ENCODE measurements at places on chromosomes 5 and 9.

DNA sequence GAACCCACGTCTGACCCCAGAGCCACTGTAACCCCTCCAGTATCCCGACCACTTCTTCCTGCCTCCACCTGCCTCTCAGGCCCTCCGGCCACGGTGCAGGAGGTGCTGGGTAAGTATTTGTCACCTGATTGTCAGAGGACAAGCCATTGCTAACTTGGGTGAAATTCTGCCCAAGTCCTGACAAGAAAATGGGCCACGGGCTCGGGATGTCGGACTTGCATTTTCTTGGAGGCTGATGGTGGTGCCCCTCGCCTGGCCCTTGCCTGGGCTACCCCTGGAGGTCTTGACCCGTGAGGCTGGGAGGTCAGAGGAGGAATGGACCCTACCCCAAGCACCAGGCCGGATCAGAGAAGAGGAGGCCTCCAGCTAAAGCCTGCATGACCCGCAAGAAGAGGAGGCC, 149.7 kb upstream of the COL5A1 start:
- no peak for DNase-seq

- DNase-seq, result no peak
Measured at GRCh38 chr9:32497921-32498320, 28.1 kb downstream of the RIGI start.

DNA sequence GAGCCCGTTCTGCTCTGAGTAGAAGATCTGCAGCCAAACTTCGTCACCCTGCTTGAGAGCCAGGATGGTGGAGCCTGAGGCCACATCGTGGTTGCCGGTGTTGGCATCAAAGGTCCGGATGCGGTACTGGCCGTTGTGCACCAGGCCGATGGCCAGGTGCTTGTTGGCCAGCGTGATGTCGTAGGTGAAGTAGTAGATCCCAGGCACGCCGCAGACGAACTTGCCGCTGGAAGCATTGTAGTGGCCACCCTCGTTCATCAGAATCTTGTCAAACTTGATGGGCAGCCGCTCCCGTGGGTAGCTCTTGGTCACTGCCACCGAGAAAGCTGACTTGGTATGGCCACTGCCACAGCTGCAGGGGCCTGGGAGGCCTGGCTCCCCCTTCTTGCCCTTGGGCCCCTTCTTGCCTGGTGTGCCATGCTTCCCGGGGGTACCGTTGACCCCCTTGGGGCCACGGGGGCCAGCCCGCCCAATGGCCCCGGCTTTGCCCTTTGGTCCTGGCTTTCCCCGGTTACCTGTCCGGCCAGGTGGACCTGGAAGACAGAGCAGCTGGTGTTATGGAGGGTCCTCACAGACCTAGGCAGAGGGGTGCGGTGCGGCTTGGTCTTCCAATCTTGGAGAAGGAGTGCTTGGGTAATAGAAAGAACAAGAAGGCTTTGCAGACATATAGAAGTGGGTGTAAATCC, 21.0 kb downstream of the C1QTNF2 start:
- DNase-seq, result no peak

GRCh38 chr5:32008746-32009145, 165.4 kb downstream of the GOLPH3 start:
- no peak for DNase-seq

GRCh38 chr5:54093081-54093492, 217.3 kb downstream of the ARL15 start:
- no peak for DNase-seq

GRCh38 chr9:74391816-74392215, 105.3 kb upstream of the RORB start:
- DNase-seq, result no peak

GRCh38 chr9:112032009-112032408, 135.4 kb downstream of the UGCG start:
- peak; percentile 14 for DNase-seq

- DNase-seq, result no peak
Measured at GRCh38 chr5:136886608-136887007, 521.3 kb upstream of the TRPC7 start.

GRCh38 chr5:169668732-169669131, 31.7 kb downstream of the DOCK2 start:
- DNase-seq, result no peak

- DNase-seq, result no peak
Measured at GRCh38 chr5:173053041-173053440, 3.1 kb upstream of the CREBRF start.

GRCh38 chr9:75451045-75451444, 362.7 kb downstream of the OSTF1 start:
- DNase-seq, result no peak

- no peak for DNase-seq
Measured at GRCh38 chr9:126440940-126441339, 114.3 kb downstream of the MVB12B start.

DNA sequence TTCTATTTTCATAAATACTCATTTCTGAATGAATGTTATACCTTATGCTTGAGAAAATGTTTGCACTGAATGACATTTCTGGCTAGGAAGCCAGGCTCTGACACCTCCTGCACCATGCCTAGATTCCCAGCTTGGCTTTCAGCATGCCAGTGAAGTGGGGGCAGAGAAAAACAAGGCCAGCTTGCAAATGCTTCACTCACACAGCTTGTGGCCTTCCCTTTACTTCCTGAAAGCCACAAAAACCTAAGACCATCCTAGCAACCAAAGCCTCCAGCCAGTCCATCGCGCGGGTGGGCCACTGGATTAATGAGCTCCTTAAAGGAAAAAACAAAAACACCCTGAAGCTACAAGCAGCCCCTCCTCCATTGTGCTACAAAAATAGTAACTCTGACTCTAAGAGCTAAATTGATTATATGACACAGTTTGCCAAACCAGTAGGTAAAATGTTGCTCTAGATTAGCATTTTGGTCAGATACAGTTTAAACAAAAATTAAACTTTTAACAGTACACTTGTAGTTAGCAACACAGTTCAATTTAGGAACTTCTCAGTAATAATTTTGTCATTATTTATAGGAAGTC, 159.9 kb downstream of the TSSK1B start:
- DNase-seq, result no peak

GRCh38 chr9:114282926-114283325, 40.0 kb upstream of the ORM1 start:
- no peak for DNase-seq

GRCh38 chr5:157659868-157660660, 7.8 kb upstream of the SOX30 start:
- DNase-seq, result no peak

GRCh38 chr5:128695791-128696530, 157.9 kb upstream of the FBN2 start:
- DNase-seq, result no peak

DNA sequence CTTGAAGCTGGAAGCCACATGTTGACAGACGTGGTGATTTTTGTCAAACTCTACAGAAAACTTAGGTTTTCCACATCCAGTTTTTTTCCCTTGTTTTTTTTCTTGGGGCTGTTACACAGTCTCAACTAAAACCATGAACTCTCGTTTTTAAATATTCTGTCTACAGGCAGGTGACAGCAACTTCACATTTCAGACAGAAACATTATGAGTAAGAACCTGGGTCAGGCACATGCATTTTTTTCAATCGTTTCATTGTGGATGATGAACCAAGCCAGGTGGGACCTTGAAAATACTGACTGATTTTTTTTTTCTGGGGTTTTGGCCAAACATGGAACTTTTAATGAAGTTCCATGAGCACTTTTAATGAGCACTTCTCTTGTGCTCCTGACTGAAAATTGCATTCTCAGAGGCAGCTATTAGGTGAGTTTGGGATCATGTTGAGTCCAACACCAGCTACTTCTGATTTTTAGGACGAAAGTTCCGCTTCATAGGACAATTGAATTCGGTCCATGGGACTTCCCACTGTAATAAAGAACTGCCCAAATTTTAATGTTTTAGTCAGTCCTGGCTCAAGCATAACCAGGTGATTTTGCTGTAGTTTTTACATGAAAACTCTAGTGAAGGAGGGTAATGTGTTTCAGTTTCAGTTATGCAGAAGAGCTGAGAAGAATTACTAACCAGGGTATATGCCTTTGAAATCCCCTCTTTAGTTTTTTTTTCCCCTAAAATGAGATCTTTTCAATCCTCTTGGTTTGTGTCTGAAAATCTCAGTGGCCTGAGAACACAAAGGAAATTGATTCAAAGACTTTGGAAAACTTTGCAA, 93.2 kb upstream of the ADAMTS16 start:
- DNase-seq, result no peak

- no peak for DNase-seq
Measured at GRCh38 chr9:34246453-34246852, 67.6 kb downstream of the UBAP1 start.

DNA sequence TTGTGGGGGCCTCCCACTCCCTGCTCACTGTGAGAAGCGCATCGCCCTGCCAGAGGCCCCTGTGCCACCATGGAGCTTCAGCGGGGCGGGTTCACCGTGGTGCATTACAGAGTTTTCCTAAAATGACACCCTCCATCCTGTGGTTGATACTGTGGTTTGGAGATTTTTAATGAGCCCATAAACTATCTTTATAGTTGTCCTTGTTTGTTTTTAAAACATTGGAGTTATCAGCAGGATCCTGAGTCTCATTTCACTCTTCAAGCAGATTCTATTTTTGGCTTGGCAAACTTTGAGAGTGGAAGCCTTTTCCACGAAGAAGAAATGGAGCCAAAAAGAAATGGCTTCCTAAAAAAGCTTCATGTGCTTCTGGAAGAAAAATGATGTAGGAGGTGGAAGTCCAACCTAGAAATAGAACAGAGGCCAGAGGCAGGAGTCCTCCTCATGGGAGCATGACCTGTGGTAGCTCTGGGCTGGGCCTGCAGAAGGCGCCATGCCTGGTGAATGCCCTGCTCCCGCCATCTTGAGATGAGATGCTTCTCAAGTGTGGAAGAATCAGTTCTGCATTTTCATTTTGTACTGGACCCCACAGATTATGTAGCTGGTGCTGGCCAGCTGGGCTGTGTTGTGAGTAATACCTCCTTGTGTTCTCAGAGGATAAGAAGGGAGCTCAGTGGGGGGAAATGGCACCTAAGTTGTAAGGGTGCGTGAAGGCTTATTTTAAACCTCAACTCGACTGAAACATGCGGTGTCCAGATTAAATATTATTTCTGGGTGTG, 79.0 kb upstream of the RAI14 start:
- DNase-seq, result no peak

DNA sequence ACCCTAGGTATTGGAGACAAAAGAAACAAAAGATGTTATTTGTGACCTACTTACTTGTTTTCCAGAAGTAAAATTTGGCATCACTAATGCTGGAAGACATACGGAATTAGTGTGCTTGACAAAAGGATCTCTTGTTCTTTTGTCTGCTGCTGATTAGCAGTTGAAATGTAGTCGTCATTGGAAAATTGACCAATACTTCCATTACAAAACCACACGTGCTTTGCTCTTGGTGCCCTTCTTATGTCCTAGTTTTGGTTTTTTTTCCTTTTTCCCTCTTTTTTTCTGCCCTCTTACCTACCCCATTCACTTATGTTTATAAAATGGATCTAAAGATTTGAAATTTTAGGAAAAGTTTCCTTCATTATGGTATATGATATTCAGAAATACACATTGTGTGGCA, 197.4 kb downstream of the FER start:
- DNase-seq, result no peak

DNA sequence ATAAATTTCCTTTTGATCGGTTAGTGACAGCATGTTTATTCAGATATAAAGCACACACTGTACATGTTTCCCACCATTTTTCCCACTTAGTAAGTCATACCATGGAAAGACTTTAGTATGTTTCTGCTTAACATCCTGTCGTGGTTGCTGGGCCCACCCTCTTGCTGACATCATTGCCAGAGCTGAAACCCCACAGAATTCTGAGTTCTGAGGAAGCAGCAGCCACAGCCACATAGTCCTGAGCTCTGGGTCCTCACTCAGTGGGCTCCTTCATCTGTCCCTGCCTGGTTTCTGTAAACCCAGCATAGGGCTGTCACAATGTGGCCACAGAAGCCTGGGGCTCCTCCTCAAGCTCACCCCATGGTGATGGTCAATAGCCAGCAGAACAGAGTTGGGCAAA, 441.5 kb downstream of the ENC1 start:
- DNase-seq, result no peak

- DNase-seq, result no peak
Measured at GRCh38 chr9:6631207-6631512, 14.4 kb downstream of the GLDC start.

DNA sequence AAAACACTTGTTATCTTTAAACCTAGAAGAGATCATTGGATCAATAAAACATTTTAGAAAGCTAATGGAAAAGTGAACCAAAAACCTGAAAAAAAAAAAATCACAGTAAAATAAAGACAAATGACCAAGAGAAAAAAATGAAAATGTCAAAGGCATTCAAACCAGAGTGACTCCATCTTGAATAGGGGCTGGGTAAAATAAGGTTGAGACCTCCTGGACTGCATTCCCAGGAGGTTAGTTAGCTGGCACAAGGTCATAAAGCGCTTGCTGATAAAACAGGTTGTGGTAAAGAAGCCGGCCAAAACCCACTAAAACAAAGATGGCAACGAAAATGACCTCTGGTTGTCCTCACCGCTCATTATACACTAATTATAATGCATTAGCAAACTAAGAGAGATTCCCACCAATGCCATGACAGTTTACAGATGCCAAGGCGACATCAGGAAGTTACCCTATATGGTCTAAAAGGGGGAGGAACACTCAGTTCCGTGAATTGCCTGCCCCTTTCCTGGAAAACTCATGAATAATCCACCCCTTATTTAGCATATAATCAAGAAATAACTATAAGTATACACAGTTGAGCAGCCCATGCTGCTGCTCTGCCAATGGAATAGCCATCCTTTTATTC, 116.7 kb upstream of the NEK6 start:
- no peak for DNase-seq

DNA sequence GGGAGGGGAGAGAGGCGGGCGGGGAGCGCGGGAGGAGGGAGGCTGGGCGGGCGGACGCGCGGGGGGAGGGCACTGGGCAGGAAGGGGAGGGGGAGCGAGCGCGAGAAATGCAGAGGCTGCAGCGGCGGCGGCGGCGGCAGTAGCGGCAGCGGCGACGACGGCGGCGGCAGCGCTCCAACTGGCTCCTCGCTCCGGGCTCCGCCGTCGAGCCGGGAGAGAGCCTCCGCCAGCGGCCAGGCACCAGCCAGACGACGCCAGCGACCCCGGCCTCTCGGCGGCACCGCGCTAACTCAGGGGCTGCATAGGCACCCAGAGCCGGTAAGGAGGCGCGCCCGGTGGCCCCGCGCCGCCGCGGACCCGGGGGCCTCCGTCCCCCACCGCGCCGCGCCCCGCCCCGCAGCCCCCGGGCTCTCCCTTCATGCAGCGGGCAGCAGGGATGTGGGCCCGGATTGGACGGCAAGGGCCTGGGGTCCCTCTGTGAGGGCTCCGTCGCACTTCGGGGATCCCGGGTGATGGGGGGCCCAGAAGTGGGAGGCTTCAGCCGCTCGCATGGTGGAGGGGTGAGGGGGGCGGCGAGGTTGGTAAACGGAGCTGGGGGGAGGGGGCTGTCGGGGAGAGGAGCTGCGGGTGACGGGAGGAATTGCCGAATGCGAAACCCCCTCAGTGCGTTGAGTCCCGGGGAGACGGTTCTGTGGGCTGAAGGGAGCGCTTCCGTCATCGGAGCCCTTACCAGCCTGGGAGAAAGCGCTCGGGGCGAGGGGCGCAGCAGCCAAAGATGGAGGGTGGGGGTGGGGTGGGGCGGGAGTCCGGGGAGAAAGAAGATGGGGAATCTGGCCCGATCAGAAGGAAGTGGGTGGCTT, at the start of gene BASP1:
Gene BASP1 (plus strand): TSS at position 139 of the 860 bp plus-strand sequence. CDS start 57,586 bp downstream, outside the sequence.
- peak; percentile 9 for DNase-seq

- DNase-seq, result peak; percentile 7
Measured at GRCh38 chr5:88602584-88602983, 280.4 kb downstream of the MEF2C start.
